ENCODE measurements at places on chromosomes 7 and 10. TPM values are rescaled to one million over a fixed set of nuclear protein-coding genes. Genes with fewer than 3 reads are reported as not detected.
A peak's percentile ranks its signal among the peaks of the same experiment; 100 is the strongest.

DNA sequence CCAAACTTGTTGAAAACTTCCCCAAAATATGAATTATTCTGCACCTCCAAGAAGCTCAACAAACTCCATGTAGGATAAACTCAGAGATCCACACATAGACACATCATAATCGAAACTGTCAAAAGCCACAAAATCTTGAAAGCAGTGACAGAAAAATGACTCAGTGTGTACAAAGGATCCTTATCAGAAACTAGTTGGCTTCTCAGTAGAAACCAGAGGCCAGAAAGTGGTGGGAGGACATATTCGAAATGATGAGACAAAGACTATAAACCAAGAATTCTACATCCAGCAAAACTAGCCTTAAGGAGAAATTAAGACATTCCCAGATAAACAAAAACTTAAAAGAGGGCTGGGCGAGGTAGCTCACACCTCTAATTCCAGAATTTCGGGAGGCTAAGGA, 38.5 kb downstream of the MCMBP start:
- H3K4me3 ChIP-seq: no peak overlapping the region
- no peak for DNase-seq
- H3K27ac ChIP-seq: peak overlapping the region; percentile 42
- peaks cover 91% of the 10 kb centered on the region for H3K36me3 ChIP-seq
- H3K27me3 ChIP-seq: no peaks in the 10 kb centered on the region
- H3K4me1 ChIP-seq: peaks cover 39% of the 10 kb centered on the region

DNA sequence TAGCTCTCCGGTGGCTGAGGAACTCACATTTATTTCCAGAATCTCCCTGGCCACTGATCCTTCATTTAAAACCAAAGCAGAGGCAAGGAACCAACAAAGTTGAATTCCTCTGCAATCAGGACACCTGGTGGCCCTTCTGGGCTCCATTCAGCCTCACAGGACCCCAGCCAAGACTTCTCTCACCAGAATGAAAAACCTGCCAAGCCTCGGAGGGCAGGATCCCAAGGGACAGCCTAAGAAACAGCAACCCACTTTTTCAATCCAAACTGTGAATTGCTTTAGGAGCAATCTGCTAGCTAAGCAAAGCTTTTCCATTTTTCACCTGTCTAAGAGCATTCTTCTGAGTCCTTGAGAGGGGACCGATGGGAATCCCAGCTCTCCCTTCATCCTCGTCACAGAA, 34.6 kb downstream of the OAT start:
- H3K27ac ChIP-seq: no peak overlapping the region
- no peak overlapping the region for H3K4me3 ChIP-seq
- H3K27me3 ChIP-seq: peaks cover 23% of the 10 kb centered on the region
- H3K4me1 ChIP-seq: no peaks in the 10 kb centered on the region
- H3K36me3 ChIP-seq: no peaks in the 10 kb centered on the region

GRCh38 chr7:133275008-133275407, 22.1 kb downstream of the EXOC4 start:
- no peaks in the 10 kb centered on the region for H3K4me1 ChIP-seq
- peaks cover 35% of the 10 kb centered on the region for H3K36me3 ChIP-seq
- H3K27ac ChIP-seq: no peak overlapping the region
- no peak overlapping the region for H3K4me3 ChIP-seq
- no peak for DNase-seq

GRCh38 chr10:79289801-79290200, 57.5 kb upstream of the PPIF start:
- H3K27me3 ChIP-seq: no peaks in the 10 kb centered on the region
- peaks cover 47% of the 10 kb centered on the region for H3K36me3 ChIP-seq
- DNase-seq: no peak
- no peak overlapping the region for H3K4me3 ChIP-seq
- peak overlapping the region; percentile 14 for H3K27ac ChIP-seq

DNA sequence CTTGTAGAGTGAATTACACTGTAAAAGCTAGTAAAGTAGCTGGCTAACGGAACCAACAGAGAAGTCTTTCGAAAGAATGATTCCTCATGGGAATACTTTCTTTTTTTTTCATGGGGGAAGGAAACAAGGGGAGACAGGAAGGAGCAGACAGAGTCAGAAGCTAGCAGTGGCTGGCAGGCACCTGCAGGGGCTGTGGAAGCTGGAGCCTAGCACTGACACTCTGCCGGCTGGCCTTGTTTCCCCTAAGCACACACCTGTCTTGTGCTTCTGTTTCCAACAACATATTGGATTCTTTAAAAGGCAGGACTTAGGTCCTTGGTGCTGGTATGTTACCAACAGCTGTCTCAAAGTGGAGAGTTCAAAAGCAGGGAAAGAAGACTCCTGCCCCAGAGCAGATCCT, 24.7 kb downstream of the NOD1 start:
- H3K27ac ChIP-seq: no peak overlapping the region
- DNase-seq: no peak
- no peaks in the 10 kb centered on the region for H3K27me3 ChIP-seq
- H3K4me3 ChIP-seq: no peak overlapping the region

DNA sequence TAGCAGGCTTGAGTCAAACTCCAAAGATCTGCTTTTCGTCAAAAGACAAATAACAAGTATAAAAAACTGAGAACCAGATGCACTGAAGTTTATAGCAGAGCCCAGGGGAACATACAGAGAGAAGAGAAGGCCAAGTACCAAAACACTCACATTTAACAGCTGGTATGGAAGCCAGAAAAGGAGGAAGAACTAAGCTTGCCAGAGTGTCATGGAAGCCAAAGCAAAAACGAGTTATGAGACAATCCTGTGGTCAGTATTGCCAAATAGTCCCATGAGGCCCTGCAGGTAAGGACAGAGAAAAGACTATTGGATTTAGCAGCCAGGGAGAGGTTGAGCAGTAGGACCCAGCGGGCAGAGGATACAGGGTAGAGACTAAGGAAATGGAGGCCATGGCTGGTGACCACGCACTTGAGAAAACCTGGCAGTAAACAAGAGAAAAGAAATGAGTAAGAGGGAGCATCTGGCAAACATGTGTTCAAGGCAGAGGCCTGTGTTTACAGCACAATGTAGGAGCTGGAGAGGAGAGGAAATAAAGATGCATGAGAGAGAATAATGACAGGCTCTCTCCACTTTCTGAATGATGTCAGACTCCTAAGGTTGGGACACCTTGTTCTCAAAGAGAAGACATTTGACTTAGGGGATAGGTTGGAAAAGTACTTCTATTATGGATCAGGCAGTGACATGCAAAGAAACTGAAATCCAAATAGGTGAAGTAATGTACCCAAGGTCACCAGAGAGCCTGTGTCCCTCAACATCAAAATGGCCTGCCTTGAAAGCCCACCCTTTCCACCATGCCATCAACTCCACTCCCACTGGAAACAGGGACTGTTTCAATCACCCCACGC, 9.1 kb downstream of the CREB3L2 start:
- H3K36me3 ChIP-seq: peaks cover 23% of the 10 kb centered on the region
- H3K27ac ChIP-seq: peak overlapping the region; percentile 47
- H3K4me3 ChIP-seq: no peak overlapping the region
- no peaks in the 10 kb centered on the region for H3K27me3 ChIP-seq

DNA sequence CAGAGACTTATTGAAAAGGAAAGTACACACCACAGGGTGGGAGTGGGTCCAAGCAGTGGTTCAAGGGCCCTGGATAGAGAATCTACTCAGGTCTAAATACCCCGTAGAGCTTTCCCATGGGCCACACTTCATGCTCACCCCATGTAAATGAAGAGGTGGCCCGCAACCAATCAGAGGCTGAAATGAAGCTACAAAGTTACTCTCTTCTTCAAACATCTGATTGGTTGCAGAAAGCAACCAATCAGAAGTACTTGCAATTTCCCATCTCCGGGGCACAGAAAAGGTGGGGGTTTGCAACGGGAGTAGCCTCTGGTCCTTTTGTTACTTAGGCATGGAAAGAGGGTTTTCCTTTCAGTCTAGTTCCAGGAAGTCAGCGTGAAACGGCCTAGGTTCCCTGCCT, 15.2 kb upstream of the GALNTL5 start:
- no peak overlapping the region for H3K4me3 ChIP-seq
- H3K27ac ChIP-seq: no peak overlapping the region
- no peak for DNase-seq
- no peaks in the 10 kb centered on the region for H3K36me3 ChIP-seq

- no peaks in the 10 kb centered on the region for H3K4me1 ChIP-seq
- no peak overlapping the region for H3K4me3 ChIP-seq
- H3K27me3 ChIP-seq: no peaks in the 10 kb centered on the region
- H3K27ac ChIP-seq: no peak overlapping the region
- no peaks in the 10 kb centered on the region for H3K36me3 ChIP-seq
- no peak for DNase-seq
Measured at GRCh38 chr10:46225597-46225996, 61.2 kb upstream of the ANTXRL start.

UPK3BL2 gene
- total RNA-seq: 14.0 TPM

DLD gene
- 68.2 TPM for total RNA-seq

RINT1 gene
- 20.5 TPM for total RNA-seq

ZNF425 gene
- 1.1 TPM for total RNA-seq

OR6B1 gene
- total RNA-seq: not detected

CD36 gene
- total RNA-seq: not detected

Measured in activated CD4-positive, alpha-beta memory T cell treated with anti-CD3 and anti-CD28 coated beads, Interleukin-2, amount 10 ng/mL, durations not matched to agents 7 days and 5 days (primary cell).